Ovary (tissue), 10 donors: ENCODE measurements at places on chromosomes 13 and 19. TPM values are rescaled to one million over a fixed set of nuclear protein-coding genes. Genes with fewer than 3 reads are reported as not detected.

GRCh38 chr13:24644036-24644435 is 36.2 kb upstream of the ATP12A start:
- H3K27ac ChIP-seq, result no peak overlapping the region
- H3K27me3 ChIP-seq, result no peaks in the 10 kb centered on the region
- no peak overlapping the region for H3K4me3 ChIP-seq
- no peaks in the 10 kb centered on the region for H3K4me1 ChIP-seq
- H3K36me3 ChIP-seq, result no peaks in the 10 kb centered on the region
- DNase-seq, result no peak

- H3K27ac ChIP-seq, result peak overlapping the region; percentile 85
- peaks cover 38% of the 10 kb centered on the region for H3K4me1 ChIP-seq
- no peaks in the 10 kb centered on the region for H3K36me3 ChIP-seq
- DNase-seq, result no peak
Observed at GRCh38 chr19:14114854-14115253, 2.7 kb downstream of the PRKACA start.

- DNase-seq, result no peak
- H3K4me1 ChIP-seq, result peaks cover 7% of the 10 kb centered on the region
Observed at GRCh38 chr13:99043831-99044231, 66.0 kb upstream of the DOCK9 start.

The NLRP4 gene
- total RNA-seq, result not detected

DNA sequence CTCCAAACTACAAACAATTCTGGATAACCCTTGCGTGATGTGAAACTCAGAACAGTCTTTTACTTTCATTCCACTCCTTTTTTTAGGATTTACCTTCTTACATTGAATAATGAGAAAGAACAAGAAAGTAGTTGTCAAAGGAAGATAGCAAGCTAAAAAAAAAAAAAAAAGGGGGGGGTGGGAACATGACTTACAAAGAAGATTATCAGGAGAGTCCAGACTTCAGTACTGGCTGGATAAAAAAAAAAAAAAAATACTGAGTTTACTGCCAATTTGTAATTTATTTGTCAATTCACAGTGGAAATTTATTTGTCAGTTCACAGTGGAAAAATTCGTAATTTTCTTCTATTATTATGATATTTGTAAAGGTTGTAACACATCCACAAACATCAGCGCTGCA is 792.4 kb upstream of the SLITRK5 start:
- H3K4me1 ChIP-seq, result no peaks in the 10 kb centered on the region
- no peaks in the 10 kb centered on the region for H3K27me3 ChIP-seq
- no peaks in the 10 kb centered on the region for H3K36me3 ChIP-seq
- H3K27ac ChIP-seq, result no peak overlapping the region
- no peak for DNase-seq

The CACNA1A gene
- 2.8 TPM for total RNA-seq

GRCh38 chr13:99383946-99384345 is 76.7 kb upstream of the GPR183 start:
- peaks cover 2% of the 10 kb centered on the region for H3K4me1 ChIP-seq
- no peak for DNase-seq
- H3K27me3 ChIP-seq, result no peaks in the 10 kb centered on the region
- H3K27ac ChIP-seq, result no peak overlapping the region
- H3K4me3 ChIP-seq, result no peak overlapping the region
- H3K36me3 ChIP-seq, result no peaks in the 10 kb centered on the region

DNA sequence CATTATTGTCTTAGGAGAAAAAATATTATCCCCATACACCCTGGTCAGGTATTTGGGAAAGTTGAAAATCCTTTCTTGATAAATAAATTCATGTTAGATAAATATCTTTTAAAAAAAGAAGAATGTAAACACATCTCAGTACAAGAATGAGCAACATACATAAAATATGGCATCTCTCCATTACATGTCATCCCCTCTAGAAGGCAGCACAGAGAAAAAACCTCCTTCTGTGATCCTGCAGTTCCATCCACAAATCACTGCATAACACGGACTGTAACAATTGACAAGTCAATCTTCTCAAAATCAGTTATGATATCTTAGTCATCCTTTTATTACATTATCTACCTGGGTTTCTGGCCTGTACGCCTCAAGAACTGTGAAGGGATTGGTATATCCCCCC is 683.9 kb upstream of the KLHL1 start:
- H3K27ac ChIP-seq, result no peak overlapping the region
- no peak for DNase-seq

- H3K27ac ChIP-seq, result no peak overlapping the region
- H3K4me3 ChIP-seq, result no peak overlapping the region
- no peaks in the 10 kb centered on the region for H3K36me3 ChIP-seq
- peaks cover 6% of the 10 kb centered on the region for H3K4me1 ChIP-seq
- DNase-seq, result no peak
- no peaks in the 10 kb centered on the region for H3K27me3 ChIP-seq
Observed at GRCh38 chr19:13751436-13751835, 12.9 kb upstream of the MRI1 start.

The SIGLECL1 gene
- total RNA-seq, result not detected

DNA sequence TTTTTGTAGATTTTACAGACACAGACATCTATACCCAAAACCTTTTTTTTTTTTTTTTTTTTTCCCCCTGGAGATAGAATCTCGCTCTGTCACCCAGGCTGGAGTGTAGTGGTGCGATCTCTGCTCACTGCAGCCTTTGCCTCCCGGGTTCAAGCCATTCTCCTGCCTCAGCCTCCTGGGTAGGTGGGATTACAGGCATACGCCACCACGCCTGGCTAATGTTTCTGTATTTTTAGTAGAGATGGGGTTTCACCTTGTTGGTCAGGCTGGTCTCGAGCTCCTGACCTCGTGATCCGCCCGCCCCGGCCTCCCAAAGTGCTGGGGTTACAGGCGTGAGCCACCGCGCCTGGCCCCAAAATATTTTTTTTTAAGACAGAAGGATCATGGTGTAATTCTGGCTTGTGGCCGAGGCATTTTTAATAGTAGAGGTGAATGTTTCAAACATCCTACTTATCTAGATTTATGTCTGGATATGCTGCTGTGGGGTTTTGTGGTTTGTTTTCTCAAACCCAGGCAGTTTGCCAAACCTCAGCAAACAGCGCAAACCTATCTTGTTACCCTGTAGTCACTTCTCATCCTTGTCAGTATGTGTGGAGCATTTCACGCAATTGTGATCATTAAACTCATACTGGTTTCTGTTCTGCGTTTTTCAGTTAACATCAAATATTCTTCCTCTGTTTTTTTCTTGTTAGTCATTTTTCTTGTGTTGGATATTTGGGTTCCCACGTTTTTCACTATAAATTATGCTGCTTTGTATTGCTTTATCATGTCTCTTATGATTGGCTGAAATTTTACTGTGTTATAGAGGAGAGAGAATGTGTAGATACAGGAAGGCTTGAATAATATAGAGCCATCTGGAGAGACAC is 36.2 kb upstream of the GARRE1 start:
- H3K36me3 ChIP-seq, result no peaks in the 10 kb centered on the region
- H3K27me3 ChIP-seq, result no peaks in the 10 kb centered on the region
- H3K27ac ChIP-seq, result no peak overlapping the region
- DNase-seq, result no peak
- H3K4me3 ChIP-seq, result no peak overlapping the region
- no peaks in the 10 kb centered on the region for H3K4me1 ChIP-seq

DNA sequence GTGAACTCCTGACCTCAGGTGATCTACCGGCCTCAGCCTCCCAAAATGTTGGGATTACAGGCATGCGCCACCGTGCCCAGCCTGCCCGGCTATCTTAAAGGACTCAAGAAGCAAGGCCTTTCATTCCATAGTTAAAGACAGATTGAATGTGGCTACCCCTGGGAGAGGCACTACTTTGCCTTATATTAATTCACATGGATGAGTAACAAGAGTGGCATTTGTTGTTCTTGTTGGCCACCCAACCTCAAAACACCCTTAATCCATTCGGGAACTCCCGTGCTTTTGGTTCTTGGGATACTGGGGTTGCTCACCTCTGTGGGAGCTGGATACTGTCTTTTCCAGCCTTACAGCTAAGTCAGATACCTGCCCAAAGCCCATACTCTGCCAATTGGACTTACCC is 34.4 kb upstream of the ABCC4 start:
- DNase-seq, result no peak
- H3K4me3 ChIP-seq, result no peak overlapping the region
- no peaks in the 10 kb centered on the region for H3K36me3 ChIP-seq
- H3K4me1 ChIP-seq, result peaks cover 6% of the 10 kb centered on the region

GRCh38 chr19:7391218-7391670 is 42.5 kb downstream of the ARHGEF18 start:
- DNase-seq, result no peak
- H3K27me3 ChIP-seq, result no peaks in the 10 kb centered on the region
- no peak overlapping the region for H3K27ac ChIP-seq
- no peaks in the 10 kb centered on the region for H3K36me3 ChIP-seq
- H3K4me1 ChIP-seq, result no peaks in the 10 kb centered on the region

The SLC7A10 gene
- not detected for total RNA-seq

DNA sequence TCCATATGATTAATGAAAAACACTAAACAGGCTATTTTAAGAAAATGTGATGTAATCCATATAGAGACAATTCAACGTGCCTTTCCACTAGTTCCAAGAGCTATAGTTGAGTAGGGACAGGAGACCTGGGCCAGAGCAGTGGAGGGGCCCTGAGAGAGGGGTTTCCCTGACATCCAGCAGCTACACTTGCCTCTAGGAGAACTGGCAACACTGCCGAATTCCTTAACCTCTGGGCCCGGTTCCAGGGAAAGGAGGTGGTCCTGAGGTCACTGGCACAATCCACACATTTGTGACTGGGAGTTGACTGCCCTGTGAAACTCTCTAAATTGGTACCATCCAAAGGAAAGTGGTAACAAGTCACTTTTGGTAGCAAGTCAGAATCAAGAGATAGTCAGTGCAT is 264.4 kb downstream of the DCLK1 start:
- H3K4me3 ChIP-seq, result no peak overlapping the region
- DNase-seq, result no peak
- H3K36me3 ChIP-seq, result no peaks in the 10 kb centered on the region
- no peak overlapping the region for H3K27ac ChIP-seq

The CDX2 gene
- 0.12 TPM for total RNA-seq
